Spinal cord (tissue), 10 donors: ENCODE measurements at places on chromosomes 11 and 22.

- DNase-seq, result no peak
Observed at GRCh38 chr11:120153221-120153620, 15.3 kb upstream of the TRIM29 start.

DNA sequence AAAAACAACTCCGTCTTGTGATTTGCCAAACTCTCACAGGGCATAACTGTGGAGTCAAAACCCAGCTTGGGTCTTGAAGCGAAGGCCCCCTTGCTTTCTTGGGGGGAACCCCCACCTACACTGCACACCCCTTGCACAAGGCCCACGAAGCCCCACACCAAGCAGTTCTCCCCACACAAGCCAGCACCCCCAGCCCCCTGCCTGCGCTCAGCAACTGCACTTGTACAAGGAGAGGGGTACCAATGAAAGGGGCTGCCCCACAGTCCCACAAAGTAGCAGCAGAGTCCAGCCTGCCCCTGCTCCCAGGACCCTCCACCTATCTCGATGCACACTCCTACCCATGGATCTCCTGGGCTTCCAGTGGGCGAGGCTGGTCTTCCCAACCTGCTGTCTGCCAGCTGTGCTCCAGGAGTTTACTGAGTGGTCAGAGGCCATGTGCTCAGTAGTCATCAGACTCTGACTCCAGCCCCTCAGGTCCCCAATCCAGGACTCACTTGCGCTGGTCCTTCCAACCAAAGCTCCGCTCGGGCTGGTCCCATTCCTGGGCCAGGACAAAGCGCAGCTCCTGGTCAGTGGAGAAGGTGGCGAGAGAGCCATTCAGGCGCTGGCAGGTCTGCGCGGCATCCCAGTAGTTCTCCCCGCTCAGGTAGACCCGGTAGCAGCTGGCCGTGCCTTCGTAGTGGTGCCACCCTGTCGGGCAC lies 57.7 kb downstream of the DGCR2 start:
- DNase-seq, result no peak

DNA sequence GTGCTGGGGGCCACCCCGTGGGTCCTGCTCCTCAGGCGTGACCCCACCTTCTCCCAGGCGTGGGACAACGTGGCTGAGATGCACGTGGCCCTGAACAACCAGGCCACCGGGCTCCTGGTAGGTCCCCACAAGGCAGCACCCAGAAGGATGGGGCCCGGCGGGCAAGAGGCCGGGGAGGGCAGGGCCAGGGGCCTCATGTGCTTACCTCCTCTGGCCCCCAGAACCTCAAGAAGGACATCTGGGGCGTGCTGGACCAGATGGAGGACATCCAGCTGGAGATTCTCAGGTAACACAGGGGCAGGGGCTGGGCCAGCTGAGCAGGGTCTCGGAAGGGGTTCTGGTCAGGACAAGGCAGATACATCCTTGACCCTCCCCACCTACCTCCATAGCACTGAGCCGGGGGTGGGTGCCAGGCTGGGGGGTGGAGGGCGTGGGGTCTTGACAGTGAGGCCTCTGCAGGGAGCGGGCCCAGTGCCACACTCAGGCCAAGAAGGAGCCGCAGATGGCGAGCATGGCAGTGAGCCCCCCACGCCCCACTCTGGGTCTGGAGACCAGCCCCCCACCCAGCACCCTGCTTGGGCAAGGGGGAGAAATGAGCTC lies 186.3 kb downstream of the IGLL1 start:
- no peak for DNase-seq

DNA sequence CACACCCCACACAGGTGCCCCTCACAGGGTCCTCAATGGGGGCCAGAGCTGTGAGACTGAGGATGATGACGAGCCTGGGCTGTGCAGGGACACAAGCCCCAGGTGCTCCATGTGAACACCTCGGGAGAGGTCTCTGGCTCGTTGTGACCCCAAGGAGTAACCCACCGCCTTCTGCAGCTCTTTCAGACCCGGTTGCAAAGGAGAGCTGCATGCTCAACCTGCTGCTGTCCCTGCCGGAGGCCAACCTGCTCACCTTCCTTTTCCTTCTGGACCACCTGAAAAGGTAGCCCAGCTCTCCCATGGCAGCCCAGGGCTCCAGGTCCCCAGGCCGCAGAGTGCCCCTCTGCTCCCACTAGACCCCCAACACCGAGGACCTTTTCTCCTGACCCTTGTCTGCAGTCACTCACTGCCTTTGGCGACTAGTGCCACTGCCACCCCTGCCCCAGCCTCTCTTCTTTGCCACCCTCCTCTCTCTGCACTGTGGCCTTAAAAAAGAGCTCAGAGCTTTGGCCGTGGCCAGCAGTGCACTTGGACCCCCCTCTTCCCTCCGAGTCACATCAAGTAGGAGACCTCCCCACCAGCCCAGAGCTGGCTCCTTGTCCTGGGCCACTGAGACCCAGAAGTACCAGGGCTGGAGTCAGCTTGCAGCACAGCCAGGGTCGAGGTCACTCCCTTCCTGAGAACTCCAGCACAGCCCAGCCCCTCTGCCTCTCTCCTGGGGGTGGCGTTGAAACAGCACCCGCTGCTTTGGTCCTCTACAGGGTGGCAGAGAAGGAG lies 133.7 kb downstream of the BCR start:
- DNase-seq, result no peak

- DNase-seq, result no peak
Observed at GRCh38 chr11:61011950-61012736, 40.7 kb downstream of the CD6 start.

DNA sequence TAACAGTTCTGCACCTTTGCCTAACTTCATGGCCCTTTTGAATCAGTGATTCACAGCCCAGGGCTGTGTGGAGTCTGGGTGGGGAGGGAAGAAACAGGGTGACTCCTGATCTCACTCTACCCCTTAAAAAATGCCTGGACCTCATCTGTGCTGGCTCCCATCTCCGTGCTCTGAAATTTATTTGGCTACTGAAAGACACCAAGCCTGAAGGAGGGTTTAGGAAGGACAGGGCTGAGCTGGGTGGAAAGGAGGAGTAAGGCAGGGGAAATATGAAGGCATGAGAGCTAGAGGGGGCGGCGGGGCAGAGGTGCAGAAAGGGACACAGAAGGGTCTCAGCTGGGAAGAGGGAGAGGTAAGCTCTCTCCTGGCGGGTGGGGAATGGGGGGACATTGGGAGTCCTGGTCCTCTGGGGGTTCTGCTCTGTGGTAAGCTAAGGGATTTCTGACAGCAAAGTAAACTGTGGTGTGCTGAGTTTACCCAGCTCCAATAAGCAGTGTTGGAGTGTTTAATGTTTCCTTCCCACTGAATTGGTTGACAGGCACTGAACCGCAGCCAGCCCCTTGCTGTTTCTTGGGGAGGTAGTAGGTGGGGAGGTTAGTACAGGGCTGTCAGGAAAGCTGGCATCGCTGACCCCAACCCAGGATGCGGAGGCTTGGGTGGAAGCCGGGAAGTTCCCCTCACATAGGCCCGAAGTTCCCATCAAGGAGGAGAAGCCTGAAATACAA lies 71.1 kb downstream of the RPUSD4 start:
- no peak for DNase-seq

DNA sequence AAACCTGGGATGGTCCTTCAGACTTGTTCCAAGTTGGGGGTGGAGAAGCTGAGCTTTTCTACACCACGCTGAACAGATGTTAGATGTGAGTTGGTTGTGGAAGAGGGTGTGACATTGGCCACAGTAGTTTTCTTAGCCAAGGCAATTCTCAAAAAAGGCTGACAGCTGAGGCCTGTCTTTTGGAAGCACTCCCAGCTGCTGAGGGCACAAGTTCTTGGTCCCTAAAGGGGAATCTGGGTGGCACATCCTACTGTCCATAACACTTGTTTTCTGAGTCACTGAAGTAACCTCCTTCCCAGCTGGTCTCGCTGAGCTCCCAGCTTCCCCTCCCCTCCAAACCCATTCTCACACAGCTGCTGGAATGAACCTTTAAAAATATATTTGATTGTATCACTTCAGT lies 375.7 kb upstream of the KIRREL3 start:
- DNase-seq, result no peak

GRCh38 chr11:75639762-75640181 lies 29.1 kb downstream of the MAP6 start:
- DNase-seq, result peak; percentile 70

GRCh38 chr22:50712341-50713007 lies 25.5 kb upstream of the ACR start:
- no peak for DNase-seq

- DNase-seq, result no peak
Observed at GRCh38 chr11:46210133-46210636, 67.3 kb upstream of the CREB3L1 start.

- DNase-seq, result no peak
Observed at GRCh38 chr11:122852074-122852795, 13.9 kb downstream of the CRTAM start.

- no peak for DNase-seq
Observed at GRCh38 chr22:35205961-35206360, 51.3 kb upstream of the HMGXB4 start.

- DNase-seq, result no peak
Observed at GRCh38 chr11:117520201-117520600, 192.5 kb downstream of the CEP164 start.

DNA sequence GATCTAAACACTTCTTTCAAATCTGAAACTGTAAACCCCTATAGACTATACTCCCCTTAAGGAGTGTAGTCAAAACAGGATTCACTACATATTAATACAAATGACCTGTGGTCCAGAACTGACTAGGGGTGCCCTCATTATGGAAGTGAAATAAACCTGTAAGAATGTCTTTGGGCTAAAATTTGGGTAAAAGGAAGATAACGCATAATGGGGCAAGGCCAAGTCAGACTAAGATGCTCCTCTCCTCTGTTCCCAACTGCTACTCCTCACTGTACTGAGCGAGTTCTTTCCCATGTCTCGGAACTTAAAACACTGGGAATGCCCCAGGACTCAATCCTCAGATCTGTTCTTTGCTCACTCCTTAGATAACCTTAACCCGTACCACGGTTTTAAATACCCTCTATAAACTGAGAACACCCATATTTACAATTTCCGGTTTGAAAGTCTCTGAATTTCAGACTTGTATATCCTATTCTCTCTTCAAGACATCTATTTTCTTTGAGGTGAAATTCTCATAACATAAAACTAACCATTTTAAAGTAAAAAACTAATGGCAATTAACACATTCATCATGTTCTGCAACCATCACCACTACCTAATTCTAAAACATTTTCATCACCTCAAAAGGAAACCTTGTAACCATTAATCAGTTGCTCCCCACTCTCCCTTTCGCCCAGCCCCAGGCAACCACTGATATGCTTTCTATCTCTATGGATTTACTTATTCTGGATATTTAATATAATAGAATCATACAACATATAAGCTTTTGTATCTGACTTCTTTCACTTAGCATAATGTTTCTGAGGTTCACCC lies 4.0 kb downstream of the THAP12 start:
- no peak for DNase-seq

DNA sequence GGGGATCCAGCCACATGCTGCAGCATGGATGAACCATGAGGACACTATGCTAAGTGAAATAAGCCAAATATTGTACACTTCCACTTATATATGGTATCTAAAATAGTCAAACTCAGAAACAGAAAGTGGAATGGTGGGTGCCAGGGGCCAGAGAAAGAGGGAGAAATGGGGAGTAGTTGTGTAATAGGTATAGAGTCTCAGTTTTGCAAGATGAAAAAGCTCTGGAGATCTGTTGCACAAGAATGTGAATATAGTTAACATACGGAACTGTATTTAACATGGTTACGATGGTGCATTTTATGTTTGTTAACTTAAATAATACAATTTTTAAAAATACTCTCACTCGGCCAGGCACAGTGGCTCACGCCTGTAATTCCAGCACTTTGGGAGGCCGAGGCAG lies 21.2 kb downstream of the GDPD5 start:
- DNase-seq, result no peak

DNA sequence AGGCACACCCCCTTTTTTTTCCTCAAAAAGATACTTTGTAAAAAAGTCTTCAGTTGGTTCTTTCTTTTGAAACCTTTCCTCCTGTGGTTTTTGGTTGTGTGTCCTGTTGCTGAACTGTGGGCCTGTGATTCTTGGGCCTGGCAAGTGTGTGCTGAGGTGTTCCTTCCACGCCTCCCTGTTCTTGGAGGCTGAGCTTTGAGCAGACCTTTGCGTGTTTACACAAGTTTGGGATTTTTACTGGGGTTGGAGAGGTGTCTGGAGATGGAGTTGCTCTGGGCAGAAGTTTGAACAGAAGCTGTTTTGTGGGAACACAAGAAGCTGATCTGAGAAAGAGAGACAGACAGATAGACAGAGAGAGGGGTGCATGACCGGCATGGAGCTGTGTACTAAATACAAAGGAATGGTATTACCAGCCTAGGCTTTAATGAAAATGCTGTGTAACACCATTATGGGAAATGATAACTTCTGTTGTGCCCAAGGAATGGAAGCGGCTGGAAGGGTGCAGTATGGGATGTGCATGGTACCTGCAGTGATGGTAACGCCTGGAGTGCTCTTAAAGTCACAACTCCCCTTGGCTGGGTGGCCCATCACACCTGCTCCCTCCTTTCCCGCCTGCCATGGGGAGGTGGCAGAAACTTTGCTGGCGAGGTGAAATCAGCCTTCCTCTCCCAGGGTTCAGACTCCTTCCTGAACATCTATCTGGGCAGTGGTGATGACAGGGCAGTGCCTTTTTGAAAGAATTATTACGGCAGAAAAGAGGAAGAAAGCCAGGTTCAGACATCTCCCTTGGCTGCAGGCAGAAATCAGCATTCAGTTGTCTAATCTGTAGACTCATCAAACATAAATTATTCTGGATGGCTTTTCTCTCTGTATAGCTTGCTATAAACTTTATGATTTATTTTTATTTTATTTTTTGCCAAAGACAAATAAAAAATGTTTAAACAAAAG lies 70.4 kb downstream of the LDLRAD3 start:
- DNase-seq, result no peak

GRCh38 chr22:39522567-39523300 lies 2.4 kb downstream of the ATF4 start:
- peak; percentile 67 for DNase-seq

- no peak for DNase-seq
Observed at GRCh38 chr11:29243616-29244015, 773.2 kb downstream of the KCNA4 start.

DNA sequence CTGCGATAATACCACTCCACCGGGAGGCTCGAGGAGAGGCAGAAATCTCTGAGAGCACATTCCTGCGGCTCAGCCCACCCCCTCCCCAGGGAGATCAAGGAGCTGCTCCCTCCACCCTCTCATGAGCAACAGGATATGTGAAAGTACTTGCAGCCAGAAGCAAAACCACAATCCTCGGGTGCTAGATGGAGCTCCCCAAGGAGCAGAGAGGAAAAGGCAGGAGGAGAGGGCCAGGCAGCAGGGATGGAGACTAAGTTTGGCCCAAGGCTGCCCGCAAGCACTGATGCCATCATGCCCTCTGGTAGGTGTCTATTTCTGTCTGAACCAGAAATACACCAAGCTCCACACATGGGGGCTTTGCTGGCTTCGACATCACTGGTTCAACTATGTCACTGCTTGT lies 22.3 kb downstream of the VPS37C start:
- DNase-seq, result no peak

- no peak for DNase-seq
Observed at GRCh38 chr11:36840378-36840777, 242.3 kb upstream of the RAG2 start.
